ENCODE measurements at places on chromosomes 2 and 18.

GRCh38 chr2:71548646-71549425 is 95.5 kb downstream of the DYSF start:
- DNase-seq = peak; percentile 73

DNA sequence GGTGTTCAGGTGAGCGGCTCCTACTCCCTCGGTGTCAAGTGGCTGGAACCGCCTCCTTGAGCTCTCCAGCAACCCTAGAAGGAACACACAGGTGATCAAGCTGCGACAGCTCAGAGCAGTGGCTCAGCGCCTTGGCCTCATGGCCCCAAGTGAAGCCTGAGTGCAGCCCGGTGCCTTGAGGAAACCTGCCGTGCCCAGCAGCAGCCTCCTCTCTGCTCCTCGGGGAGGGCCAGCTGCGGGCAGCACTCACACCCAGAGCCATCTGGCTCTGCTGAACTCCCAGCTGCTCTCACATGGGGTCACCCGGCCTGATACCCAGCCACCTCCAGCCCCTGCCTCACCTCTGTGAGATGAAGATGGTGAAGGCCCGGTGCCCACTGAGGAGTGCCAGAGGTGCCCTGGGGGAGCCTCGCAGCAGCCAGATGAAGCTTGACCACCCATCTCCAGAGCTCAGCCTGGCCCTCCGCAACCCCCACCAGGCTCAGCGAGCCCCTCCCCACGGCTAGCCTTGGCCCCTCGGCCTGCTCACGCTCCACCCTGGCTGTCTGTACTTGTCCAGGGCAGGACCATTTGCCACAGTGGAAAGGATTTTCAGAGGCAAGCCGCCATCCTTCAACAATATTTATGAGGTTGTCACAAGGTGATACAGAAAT is 70.6 kb upstream of the RAB6C start:
- no peak for DNase-seq

GRCh38 chr18:7879717-7880116 is 312.6 kb downstream of the PTPRM start:
- no peak for DNase-seq

DNA sequence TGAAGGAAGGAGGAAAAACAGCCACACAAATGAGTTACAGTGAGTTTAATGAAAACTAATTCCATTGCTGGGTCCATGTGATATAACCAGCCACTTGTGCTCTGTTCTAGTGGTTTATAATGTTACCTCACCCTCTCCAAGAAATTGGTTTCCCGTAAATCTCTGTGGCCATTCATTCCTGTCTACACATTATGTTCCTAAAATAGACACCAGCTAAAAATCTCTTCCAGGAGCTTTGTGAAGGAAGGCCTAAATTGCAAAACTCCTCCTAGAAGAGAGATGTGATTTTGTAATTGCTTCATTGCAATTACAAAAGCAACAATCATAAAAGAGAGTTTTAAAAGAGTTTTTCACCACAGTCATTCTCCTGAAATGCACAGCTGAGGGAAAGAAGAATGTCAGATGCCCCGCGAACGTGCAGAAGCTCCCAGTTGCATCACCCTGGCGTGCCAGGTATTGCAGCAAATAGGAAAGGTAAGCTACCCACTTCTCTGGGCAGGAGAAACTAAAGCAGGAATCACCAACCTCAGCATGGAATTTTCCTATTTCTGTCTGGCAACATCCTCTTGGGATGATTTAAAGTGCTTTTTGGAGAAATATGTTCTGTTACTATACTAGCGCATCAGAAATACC is 1.7 kb downstream of the SCN1A start:
- DNase-seq = no peak

DNA sequence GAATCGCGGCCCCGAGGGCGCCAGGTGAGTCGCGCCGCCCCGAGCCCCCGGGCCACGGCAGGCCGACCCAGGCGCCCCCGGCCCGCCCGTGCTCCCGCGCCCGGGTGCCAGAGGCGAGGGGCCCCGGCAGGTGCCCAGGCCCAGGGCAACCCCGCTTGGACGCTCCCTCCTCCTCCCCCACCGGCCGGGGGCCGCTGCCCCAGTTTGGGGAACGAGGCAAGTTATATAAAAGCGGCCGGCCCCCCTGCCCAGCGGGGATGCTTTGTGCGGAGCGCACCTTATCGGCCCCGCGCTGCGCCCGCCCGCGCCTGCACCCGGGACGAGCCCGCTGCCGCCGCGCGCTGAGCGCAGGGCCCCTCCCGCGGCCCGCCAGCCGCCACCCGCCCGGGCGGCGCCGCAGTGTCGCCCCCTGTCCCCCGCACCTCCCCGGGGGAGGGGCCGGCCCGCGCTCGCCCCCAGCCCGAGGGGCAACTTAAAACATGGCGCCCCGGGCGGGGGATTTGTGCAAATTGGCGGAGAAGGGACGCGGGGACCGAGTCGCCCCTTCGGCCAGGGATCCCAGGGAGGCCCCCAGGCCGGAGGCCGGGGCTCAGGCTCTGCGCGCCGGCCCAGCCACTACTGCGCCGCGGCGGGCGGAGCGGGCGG is 639 bp downstream of the EPB41L3 start:
- DNase-seq = no peak

DNA sequence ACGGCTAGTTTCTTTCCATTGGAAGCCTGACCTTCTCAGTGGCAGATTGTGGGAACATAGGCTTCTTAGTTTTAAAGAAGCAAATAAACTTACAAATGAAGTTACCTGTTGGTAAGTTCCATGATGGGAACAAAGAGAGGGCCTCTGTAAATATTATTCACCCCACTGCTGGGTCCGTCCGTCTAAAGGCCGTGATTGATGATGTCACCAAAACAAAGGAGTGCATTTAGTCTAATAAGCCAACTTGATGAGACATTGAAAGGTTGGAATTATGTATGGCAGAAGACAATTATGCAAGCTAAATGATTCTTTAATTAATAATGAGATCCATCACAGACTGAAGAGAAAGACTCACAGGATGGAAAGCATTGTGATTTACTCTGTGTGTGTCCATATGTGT is 1091.9 kb upstream of the FANCL start:
- no peak for DNase-seq

- DNase-seq = no peak
Observed at GRCh38 chr2:31920962-31921361, 89.8 kb downstream of the MEMO1 start.

DNA sequence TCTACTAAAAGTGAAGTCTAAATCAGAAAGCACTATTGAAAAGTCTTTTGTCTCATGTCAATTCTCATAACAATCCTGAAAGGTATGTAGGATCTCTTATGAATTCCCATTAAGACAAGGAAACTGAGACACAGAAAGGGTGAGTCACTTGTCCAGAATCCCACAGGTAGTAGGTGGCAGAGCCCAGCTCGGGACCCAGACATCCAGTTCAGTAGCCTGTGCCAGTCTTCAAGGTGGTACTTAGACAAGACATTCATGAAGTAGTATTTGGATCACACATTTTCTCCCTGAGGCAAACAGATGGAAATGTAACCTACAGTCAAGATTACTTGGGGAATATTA is 14.8 kb upstream of the PARD3B start:
- no peak for DNase-seq

- DNase-seq = no peak
Observed at GRCh38 chr18:77140439-77141109, 8.0 kb upstream of the MBP start.

DNA sequence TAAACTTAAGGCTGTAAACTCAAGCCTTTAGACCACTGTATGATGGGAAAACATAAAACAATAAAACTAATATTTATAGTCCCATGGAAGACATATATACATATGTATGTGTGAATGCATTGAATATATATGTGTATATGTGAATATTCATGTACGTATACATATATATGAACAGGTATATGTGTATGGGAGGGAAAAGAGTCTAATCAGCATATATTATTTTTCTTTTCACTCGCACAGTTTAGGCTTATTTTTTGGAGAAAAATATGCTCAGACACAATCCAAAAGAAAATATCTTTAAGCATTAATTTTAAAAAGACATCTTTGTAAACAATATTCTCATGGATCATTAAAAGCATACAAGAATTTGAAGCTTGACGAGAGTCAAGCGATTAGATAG is 22.7 kb downstream of the COL4A4 start:
- no peak for DNase-seq

GRCh38 chr2:59182249-59182648 is 941.1 kb upstream of the FANCL start:
- no peak for DNase-seq
